ENCODE measurements at places on chromosomes 4 and X. TPM values are rescaled to one million over a fixed set of nuclear protein-coding genes. Genes with fewer than 3 reads are reported as not detected.

GRCh38 chr4:1233641-1234308, 15.2 kb downstream of the CTBP1 start:
- no peak for DNase-seq

GRCh38 chr4:92305878-92306520, 2.2 kb downstream of the GRID2 start:
- DNase-seq = no peak

- DNase-seq = no peak
Observed at GRCh38 chr4:109945056-109945455, 32.4 kb downstream of the EGF start.

- no peak for DNase-seq
Observed at GRCh38 chr4:83335701-83336100, 1.1 kb upstream of the HPSE start.

DNA sequence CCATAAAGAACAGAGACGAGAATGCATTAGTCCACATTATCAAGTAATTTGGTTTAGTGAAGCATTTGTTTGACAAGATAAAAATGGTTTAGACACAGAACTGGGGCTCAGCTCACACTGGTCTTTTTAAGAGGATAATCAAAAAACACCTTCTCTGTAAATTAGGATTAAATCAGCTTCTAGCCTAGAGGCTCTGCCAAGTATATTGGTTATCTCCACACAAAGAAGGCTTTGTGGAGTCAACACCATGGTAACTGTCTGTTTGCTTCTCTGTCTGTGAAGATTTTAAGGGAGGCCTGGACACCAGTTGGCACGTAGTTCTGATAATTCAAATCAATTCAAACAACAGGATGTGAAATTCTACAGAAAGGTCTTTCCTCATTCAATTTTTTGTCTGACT, 687.0 kb downstream of the DMD start:
- no peak for DNase-seq

DNA sequence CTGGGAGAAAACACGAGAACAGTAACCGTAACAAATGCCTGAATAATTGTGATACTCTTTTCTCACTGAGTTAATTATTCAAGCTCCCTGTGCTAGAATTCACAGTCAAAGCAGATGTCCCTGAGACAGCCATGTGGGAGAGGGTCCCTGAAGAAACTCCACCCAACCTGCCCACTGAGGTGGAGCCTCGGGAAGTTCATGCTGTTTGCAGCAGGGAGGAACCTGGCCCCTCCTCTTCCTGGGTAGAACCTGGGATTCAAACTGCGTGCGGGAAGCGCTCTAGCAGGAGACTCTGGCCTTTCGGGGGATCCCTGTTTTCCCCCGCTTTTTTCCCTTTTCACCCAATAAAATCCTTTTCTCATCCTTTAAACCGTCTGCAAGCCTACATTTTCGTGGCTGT, 20.2 kb upstream of the RHOH start:
- no peak for DNase-seq

DNA sequence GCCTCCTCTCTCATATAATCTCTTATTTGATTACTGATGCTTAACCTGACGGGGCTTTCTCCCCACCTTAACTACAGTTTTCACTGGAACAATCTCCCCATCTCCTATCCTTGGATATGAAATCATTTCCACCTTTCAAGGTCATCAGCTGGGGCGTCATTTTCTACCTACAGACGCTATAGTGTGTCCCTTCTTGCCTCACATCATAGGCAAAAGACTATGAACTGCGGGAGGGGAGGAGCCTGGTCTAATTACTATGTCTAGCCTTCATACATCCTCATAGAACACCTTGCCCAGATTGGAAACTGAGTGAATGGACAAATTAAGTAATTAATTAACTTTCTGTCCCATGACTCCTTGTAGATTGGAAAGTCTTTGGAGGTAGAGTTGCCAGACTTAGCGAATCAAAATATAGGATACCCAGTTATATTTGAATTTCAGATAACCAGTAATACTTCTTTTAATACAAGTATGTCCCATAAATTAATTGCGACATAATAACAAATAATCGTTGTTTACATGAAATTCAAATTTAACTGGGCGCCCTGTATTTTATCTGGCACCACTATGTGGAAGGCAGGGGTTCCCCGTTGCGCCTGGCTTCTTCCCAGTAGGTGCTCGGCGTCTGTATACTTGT, 752 bp upstream of the ATP6AP2 start:
- no peak for DNase-seq

- no peak for DNase-seq
Observed at GRCh38 chr4:24252121-24252520, 332.2 kb downstream of the DHX15 start.

DNA sequence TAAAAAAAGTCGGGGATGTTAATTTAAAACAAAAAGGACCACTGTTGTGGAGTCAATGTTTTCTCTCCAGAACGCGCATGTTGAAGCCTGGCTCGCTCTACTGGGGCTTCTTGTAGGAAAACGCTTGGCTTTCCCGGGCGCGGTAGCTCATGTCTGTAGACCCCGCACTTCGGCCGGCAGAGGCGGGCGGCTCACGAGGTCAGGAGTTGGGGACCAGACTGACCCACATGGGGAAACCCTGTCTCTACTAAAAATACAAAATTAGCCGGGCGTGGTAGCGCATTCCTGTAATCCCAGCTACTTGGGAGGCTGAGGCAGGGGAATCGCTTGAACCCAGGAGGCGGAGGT, 15.6 kb downstream of the NELFA start:
- no peak for DNase-seq

DNA sequence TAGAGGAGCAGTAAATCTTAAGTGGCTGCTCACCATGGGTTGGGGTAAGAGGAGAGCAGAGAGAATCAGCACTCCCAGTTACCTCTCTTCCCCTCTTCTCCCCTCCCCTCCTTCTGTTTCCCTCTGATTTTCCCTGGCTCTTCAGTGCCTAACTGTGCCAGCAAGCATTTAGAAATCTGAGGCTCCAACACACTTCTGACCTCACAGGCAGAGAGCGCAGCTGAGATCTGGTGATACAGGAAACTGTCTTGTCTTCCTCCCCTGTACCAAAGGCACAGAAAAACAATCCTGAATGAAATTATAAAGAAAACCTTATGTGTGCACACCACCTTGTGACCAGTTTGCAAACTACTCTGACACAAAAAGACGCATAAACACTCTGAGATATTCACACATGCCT, 82.4 kb upstream of the SMIM10 start:
- no peak for DNase-seq

- no peak for DNase-seq
Observed at GRCh38 chr4:128357286-128357685, 69.7 kb upstream of the PGRMC2 start.

GRCh38 chr4:26584725-26585124, 841 bp downstream of the TBC1D19 start:
- no peak for DNase-seq

DNA sequence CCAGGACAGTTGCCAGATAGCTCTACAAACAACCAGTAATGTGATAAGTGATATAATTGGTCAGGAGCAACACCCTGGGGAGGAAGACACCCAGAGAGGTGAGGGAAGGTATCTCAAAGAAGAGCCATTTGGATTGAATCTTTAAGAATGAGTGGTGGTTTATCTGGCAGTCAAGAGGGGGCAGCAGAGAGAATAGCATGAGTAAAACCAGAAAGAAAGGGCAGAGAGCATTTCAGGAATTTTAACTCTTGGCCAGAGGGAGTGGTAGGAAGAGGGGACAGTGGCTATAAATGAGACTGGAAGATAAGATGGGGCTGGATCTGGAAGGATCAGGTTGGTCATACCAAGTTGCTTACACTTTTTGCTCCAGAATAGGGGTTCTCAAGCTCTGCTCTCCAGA, 5.9 kb upstream of the SEPTIN6 start:
- no peak for DNase-seq

- DNase-seq = no peak
Observed at GRCh38 chr4:128542047-128542446, 254.4 kb upstream of the PGRMC2 start.

GRCh38 chr4:40281099-40281498, 54.0 kb upstream of the CHRNA9 start:
- no peak for DNase-seq

DNA sequence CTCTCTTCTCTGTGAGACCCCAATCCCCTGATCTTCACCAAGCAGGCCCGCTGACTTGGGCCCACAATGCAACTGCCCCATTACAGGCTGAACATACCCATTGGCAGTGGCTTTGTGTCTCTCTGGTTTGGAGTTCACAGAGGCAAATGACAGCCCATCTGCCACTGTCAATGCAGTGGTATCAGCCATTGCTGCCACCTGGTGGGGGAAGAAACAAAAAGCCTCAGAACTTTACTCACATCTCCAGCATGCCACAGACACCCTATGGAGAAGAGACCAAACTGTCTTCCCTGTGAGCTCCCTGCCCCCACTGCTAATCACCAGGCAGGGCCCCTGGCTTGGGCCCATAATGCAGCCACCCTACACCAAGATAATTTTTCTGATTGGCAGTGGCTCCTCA, 729.3 kb upstream of the ACTRT1 start:
- DNase-seq = no peak

DNA sequence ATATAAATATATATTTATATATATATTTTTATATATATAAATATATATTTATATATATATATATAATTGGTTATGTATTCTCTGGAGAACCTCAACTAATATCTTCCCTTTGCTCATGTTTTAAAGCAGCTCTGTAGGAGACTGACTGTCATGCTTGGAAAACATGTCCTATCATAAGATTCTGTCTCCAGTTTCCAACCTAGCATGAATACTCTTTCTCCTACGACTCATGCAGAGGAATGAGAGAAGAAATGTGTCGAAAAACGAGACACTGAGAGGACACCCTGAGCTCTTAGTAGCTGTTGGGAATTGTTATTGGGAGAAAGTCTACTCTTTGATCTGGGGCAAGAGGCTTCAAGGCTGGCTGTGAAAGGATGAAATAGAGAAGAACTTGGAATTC, 166.5 kb upstream of the SLIT2 start:
- no peak for DNase-seq

DNA sequence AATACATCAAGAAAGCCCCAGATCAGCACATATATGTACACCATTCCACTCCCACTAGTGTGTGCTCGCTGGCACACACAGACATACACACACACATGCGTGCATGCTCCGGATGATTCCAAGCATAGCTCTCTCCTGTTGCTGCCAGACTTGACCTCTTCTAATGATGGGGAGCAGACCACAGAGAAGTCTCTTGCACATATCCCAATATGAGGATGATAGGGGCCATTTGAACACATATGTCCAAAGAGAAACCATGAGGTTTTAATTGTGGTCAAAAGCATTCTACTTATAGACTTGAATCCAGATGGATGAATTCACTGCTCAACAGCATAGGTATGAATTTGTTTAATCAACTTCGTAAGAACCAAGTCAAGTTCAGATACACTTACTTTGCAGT, 214.9 kb downstream of the AFF2 start:
- DNase-seq = no peak

DNA sequence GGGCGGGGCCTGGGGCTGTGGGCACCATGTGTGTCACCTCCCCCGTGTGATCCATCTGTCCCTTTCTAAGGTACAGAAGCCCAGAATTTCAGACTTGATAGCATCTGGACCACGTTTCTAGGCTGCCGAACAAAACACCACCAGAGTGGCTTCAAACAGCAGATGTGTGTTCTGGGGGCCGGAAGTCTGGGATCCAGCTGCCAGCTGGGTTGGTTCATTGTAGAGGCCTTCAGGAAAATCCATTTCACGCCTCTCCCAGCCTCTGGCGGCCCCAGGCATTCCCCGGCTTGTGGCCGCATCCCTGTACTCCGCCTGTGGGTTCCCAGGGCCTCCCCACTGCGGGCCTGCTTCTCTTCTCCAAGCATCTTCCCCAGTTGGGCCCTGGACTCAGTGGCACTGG, 39.6 kb upstream of the GPR78 start:
- no peak for DNase-seq

- no peak for DNase-seq
Observed at GRCh38 chr4:101201421-101201820, 145.9 kb downstream of the PPP3CA start.

DNA sequence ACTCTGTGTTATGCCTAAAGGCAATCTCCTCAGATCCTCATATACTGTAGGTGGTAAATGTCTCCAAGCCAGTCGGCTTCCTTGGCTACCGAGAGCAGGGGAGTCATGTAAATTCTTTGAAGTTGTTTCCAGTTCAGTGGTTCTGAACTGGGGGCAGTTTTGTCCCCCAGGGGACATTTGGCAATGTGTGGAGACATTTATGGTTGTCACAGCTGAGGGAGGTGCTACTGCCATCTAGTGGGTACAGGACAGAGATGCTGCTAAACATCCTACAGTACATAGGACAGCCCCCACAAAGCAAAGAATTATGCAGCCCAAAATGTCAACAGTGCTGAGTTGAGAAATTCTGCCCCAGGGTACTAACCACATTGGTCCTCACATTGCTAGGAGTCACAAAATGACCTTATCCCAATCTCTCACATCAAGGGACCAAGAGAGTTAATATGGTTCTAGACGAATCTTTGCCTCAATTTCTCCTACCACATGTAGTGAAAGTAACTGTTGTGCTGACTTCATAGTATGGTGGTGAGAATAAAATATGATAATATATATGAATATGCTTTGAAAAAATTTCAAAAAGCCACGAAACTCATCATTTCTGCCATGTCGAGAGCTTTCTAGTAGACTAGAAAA, 104.4 kb upstream of the ARHGAP24 start:
- no peak for DNase-seq

- no peak for DNase-seq
Observed at GRCh38 chr4:135073389-135073788, 871.8 kb upstream of the PABPC4L start.

- DNase-seq = no peak
Observed at GRCh38 chrX:37420185-37420584, 71.0 kb downstream of the PRRG1 start.

- no peak for DNase-seq
Observed at GRCh38 chr4:152221816-152222516, 313.9 kb downstream of the FBXW7 start.

DNA sequence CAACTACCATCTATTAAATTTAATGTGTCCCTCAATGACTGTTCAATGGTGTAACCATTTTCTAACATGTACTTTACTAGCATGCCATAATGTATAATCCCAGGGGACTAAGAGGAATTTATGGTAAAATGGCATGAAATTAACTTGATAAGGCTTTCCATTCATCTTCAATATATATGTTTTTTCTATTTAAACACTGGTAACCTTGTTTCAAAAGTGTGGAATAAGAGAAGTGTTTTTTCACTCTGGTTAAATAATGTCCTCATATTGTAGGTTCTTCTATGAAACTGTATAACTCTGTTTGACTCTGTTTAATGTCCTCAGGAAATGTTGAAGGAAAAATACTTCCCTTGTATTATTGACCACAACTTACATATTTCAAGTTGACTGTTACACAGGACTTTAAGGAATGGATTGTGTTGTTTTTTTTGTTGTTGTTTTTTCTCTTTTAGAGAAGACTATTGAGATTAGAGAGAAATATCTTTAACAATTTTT, 113.8 kb upstream of the ARSJ start:
- DNase-seq = no peak

Gene LGI2
- polyA plus RNA-seq = 0.01 TPM

Gene ASMT
- polyA plus RNA-seq = not detected

Gene DACH2
- polyA plus RNA-seq = not detected

Gene APOO
- 6.6 TPM for polyA plus RNA-seq

Gene RASL11B
- polyA plus RNA-seq = 0.22 TPM

Gene TMPRSS11B
- not detected for polyA plus RNA-seq

Gene DCHS2
- polyA plus RNA-seq = not detected

Gene BMPR1B
- polyA plus RNA-seq = 0.16 TPM

Gene P2RY8
- polyA plus RNA-seq = not detected

Data from BJ (cell line).